Smooth muscle cell of the umbilical artery (primary cell): ENCODE measurements at places on chromosomes 6 and 20. TPM values are rescaled to one million over a fixed set of nuclear protein-coding genes. Genes with fewer than 3 reads are reported as not detected.

ZBTB12 gene
- 3.6 and 4.7 TPM in 2 replicates for total RNA-seq

FAM83D gene
- total RNA-seq = 2.1 and 11.9 TPM in 2 replicates

SLC13A3 gene
- total RNA-seq = 1.5 and 3.9 TPM in 2 replicates

LAMA5 gene
- total RNA-seq = 6.5 and 25.0 TPM in 2 replicates

DSP gene
- total RNA-seq = 9.2 and 25.1 TPM in 2 replicates

PRSS35 gene
- 4.0 and 18.7 TPM in 2 replicates for total RNA-seq

BICRAL gene
- total RNA-seq = 3.9 and 5.1 TPM in 2 replicates

DXO gene
- 11.0 and 11.3 TPM in 2 replicates for total RNA-seq

ERVFRD-1 gene
- total RNA-seq = not detected in 2 replicates

PHACTR3 gene
- not detected in 2 replicates for total RNA-seq

TBXT gene
- not detected in 2 replicates for total RNA-seq

TMEM239 gene
- total RNA-seq = not detected in 2 replicates

CCND3 gene
- total RNA-seq = 8.6 and 18.5 TPM in 2 replicates

FOXA2 gene
- not detected in 2 replicates for total RNA-seq

CRISP3 gene
- not detected in 2 replicates for total RNA-seq

TFAP2D gene
- total RNA-seq = not detected in 2 replicates

IMPG1 gene
- total RNA-seq = not detected in 2 replicates

ABHD16B gene
- 0.09 TPM in 1 of 2 replicates, not detected in the other for total RNA-seq

SLC32A1 gene
- total RNA-seq = not detected in 2 replicates

NKAIN4 gene
- not detected in 2 replicates for total RNA-seq

C6orf15 gene
- total RNA-seq = not detected in 2 replicates

ADGRF5 gene
- under 0.01 and 0.09 TPM in 2 replicates for total RNA-seq

IL17F gene
- total RNA-seq = not detected in 2 replicates

TPX2 gene
- total RNA-seq = 4.2 and 28.5 TPM in 2 replicates

REM1 gene
- total RNA-seq = not detected in 2 replicates

C20orf144 gene
- total RNA-seq = 0.05 and 0.30 TPM in 2 replicates

UBE3D gene
- total RNA-seq = 7.2 and 8.9 TPM in 2 replicates

PDE10A gene
- total RNA-seq = 11.4 and 16.6 TPM in 2 replicates

EEF1E1 gene
- 36.5 and 87.1 TPM in 2 replicates for total RNA-seq

FAM217A gene
- not detected in 2 replicates for total RNA-seq

DACT2 gene
- total RNA-seq = not detected in 2 replicates

APOM gene
- total RNA-seq = 0.60 and 0.89 TPM in 2 replicates

HLA-DOB gene
- total RNA-seq = 0.18 TPM in 1 of 2 replicates, not detected in the other
